Nucleus accumbens (tissue), 56 donors: ENCODE measurements at places on chromosomes 2 and 18.

GRCh38 chr2:39121523-39122063, 742 bp upstream of the SOS1 start:
- no peak for DNase-seq

DNA sequence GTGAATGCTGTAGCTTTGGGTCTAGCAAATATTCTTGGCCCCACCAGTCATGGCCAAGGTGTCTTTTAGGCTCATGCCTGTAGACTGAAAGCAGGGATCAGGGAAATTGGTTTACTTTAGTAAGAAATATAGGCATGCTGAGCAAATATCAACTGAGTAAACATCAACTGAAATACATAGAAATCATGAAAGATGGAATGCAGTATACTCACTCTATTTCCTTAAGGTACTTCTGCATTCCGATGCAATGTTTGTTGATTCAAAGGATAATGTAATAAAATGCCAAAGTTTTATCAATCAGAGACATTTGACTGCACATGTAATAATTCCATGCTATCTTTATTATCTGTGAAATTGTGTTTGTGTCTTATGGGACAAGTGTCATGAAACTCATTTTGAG, 19.6 kb upstream of the IL1R1 start:
- DNase-seq, result no peak

DNA sequence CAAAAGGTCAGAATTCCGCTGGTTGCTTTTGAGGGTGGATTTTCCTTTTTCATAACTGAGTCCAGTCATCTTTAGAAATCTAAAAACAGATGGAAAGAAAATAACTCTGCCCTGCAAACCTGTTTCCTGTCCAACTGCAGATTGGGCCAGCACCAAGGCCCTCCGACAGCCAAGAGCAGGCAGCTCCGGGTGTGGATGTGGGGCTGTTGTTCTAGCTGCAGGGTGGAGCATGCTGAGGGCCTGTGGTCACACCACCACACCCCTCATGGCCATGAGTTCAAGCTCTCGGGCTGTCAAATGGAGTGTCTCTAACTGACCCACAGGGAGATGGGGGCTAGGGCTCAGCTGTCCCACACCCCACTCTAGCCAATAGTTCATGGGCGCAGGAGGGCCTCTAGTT, 69.3 kb upstream of the BZW1 start:
- no peak for DNase-seq

- DNase-seq, result no peak
These were observed 24.4 kb upstream of the AAK1 start for GRCh38 chr2:69667805-69668382.

DNA sequence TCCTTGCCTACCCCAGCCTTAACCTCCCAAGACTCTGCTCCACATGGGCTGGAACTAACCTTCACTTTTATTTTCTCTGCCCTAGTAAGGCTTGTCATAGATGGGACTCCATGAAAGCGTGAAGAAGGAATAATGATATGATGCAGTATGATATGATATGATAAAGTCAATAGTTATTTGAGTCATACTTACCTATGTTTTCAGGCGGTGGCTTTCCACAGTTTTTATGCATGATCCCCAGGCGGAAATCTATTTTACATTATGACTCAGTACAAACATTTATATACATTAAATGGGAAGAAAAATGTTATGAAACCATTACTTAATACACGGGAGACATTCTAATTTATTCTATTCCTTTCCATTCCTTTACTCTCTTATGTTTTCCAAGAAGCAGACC, 5.6 kb downstream of the ACMSD start:
- DNase-seq, result no peak

DNA sequence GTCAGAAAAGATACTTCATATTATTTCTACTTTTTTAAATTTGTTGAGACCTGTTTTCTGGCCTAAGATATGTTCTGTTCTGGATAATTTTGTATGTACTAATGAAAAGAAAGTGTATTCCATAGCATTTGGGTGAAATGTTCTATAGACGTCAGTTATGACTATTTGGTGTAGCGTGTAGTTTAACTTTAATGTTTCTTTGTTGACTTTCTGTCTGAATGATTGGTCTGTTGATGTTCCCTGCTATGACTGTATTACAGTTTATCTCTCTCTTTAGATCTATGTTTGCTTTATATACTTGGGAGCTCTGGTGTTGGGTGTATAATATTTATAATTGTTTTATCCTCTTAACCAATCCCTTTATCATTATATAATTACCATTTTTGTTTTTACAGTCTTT, 352.4 kb downstream of the PTPRM start:
- no peak for DNase-seq

- DNase-seq, result no peak
These were observed 705 bp downstream of the EFR3B start for GRCh38 chr2:25042321-25043240.

GRCh38 chr2:156356014-156356754, 23.7 kb upstream of the NR4A2 start:
- DNase-seq, result no peak

DNA sequence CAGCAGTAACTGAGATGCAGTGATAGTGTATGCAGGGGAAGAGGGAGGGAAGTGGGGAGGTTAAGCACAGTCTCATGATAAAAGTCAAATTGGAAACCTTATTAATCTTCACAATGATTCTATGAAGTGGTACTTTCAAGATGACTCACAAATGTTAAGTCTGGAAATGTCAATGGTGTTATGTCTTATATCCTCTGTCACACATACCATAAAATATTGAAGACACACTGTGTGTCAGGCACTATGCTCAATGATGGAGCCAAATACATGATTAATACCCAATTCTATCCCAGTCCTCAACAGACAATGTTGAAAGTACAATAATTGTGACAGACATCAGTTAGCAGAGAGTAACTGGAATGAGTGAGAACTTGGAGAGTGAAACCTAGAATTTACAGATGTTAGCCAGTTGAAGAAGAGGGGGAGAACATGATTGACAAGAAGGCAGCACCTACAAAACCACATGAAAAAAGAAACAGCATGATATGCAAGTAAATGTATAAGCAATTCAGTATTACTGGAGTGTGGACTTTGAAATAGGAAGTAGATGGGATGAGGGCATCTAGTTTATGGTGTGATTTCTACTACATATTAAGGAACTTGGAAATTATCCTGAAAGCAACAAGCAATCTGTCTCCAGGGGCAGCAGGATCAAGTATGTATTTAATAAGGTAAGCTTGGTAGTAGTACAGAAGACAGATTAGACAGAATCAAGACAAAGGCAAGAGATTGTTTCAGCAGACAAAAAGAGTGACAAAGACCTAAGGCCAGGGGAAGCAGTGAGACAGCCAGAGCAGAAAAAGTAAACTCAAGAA, 107.6 kb downstream of the STRN start:
- no peak for DNase-seq

DNA sequence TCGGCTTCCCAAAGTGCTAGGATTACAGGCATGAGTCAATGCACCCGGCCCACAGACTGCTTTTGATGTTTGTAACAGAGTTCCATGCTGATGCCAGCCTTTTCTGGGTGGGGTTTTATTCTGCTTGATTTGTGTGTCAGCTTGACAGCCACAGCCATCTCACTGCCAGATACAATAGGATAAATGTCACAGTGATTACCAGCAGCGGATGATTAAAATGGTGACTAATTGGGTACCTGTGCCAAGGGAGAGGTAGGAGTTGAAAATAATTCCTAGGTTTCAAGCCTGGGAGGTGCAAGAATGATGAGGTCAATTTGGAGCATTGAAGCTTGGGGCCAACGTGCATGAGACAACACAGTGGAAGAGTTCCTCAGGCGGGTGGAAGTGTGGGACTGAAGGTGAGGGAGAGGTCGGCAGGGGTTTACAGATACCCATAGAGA, 39.4 kb downstream of the SH2D6 start:
- peak; percentile 69 for DNase-seq

GRCh38 chr2:103402944-103403343, 641.1 kb downstream of the TMEM182 start:
- DNase-seq, result no peak

DNA sequence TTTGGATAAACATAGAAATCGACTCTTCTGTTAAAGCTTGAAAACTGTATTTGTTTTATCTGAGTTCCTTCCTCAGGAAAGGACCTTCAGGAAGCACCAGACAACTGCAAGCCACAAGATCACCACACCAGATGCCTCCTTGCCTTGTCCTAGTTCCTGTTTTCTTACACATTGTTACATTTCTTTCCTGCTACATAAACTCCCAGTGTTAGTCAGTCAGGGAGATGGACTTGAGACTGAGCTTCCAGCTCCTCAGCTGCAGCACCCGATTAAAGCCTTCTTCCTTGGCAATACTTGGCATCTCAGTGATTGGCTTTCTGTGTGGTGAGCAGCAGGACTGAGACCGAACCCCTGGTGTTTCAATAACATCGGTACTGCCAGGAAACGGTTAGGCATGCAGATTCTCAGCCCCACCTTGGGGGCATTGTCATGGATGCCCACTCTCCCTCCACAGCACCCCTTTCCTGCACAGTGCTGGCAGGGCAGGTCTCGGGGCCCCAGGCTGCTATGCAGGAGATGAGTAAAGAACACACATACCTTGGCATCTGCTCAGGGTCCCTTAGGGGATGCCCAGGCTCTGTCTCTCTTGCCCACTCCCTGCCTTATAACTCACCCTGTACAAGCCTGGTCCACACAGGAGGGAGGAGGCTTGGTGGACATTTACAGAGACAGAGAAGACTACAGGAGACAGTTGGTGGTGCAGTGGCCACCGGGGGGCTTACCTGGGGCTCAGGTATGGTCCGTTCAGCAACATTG, 32.6 kb downstream of the ANKMY1 start:
- DNase-seq, result no peak

DNA sequence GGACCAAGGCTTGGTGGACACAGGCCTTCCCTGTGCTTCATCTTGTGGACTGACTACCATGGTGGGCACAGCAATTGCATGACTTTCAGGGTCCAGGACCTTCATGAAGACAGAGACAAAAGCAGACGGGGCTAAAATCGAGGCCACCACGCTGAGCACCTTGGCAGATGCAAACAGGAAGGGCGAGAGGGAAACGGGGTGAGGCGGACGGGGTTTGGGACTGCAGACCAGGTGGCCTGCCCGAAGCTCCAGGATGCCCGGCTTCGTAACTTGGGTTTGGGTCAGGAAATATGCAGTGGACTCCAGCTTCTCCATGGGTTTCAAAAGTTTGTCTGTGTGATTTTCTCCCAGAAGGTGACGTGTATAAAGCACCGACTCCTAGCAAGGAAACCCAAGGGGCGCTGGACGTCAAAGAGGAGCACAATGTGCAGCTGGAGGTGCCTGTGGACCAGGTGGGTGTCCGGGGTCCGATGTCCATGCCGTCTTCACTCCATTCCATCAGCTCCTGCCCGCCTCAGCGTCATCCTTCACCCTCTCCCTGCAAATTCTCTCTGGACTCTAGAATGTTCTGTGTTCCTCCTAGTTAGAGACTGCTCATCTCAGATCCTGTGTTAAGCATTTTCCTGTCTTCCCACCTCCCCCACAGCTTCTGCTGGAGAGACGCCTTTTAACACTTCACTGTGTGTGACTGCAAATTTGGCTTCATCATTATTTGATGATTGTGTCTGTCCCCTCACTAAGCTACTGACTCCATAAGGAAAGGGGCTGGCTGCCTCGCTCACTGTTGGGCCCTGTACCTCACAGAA, 65.8 kb downstream of the DCDC2C start:
- no peak for DNase-seq

DNA sequence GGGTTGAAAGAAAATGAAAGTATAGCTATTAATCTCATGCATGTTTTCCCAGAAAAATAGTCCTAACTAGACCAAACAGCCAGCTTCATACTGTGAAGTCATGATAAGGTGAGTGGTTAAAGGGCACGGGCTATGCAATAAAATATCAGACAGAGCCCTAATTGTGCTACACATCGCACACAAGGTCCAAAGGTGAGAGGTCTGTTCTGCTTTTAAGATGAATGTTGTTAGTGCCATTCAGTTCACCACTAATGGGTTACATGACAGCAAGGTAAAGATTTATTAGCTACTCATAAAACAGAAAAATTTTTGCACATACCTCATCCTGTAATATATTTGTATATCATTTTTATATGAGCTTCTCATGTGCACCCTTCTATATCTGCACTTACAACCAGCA, 105.0 kb upstream of the STK17B start:
- DNase-seq, result no peak

GRCh38 chr2:106956879-106957278, 70.9 kb upstream of the ST6GAL2 start:
- no peak for DNase-seq

- no peak for DNase-seq
These were observed 83.2 kb downstream of the LAMA3 start for GRCh38 chr18:23772327-23773024.

GRCh38 chr2:203849010-203849409, 18.6 kb upstream of the CTLA4 start:
- no peak for DNase-seq

DNA sequence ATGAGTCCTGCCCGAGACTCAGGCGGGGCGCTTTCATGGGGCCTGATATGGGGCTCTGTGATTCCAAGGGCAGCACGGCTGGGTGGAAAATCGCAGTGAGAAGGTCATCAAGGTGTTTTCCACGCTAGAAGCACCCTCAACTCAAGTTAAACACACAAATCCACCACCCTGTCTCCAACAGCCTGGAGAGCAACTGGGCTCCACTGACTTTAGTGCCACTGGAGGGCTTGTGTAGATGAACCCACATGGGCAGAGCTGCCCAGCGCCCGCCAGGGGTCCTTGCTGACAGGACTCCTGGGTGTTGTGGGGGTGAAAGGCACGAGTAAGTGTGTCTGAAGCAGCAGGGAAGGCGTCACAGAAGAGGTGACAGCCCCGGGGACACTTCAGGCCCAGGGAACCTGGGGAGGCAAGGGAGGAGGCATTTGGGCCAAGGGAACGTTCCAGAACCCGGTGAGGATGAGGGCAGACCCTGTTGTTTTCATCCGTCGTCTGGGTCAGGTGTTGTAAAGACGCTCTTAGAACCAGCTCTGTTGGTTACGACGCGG, 51.8 kb upstream of the CTDP1 start:
- no peak for DNase-seq

GRCh38 chr2:53438100-53438499, 329.5 kb upstream of the CHAC2 start:
- DNase-seq, result no peak

- peak; percentile 26 for DNase-seq
These were observed 59.4 kb downstream of the RHOB start for GRCh38 chr2:20506201-20506685.

DNA sequence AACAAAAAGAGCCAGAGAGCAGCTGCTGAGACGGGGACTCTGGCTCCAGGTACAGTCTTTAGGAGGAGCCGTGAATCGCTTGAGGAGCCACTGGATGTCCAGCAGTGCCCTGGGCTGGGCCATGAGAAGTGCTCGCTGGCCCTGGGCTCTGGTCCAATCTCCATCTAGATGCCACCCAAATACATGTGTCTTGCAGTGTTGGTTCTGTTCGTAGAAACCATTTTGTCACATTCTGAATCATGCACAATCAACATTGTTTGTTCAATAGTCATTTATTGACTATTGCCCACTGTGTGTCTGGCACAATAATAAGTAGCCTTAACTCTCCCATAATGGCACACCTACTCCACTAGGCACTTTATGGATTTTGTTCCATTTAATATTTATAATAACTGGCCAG, 26.1 kb downstream of the TYMS start:
- DNase-seq, result no peak

DNA sequence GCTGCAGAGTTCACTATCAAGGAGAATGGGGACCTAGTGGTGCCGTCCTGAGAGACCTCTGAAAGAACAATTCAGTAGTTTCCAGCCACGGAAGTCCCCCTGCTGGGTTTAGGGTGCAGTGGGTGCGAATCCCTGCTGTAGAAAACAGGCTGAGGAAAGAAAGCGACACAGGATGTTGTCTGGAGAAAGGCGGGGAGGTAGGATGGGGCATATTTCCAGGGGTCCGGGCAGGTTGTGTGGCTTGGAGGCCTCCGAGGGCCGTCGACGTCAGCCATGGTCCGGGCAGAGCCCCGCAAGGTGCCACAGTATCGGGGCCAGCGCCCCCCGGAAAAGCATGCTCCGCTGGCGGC, 807 bp upstream of the CREB1 start:
- peak; percentile 24 for DNase-seq
